Upper lobe of left lung (tissue), 6 donors: ENCODE measurements at places on chromosomes 13 and 19. TPM values are rescaled to one million over a fixed set of nuclear protein-coding genes. Genes with fewer than 3 reads are reported as not detected.
A peak's percentile ranks its signal among the peaks of the same experiment; 100 is the strongest.

GGN gene
- total RNA-seq = 8.4 TPM

ZNF547 gene
- 3.1 TPM for total RNA-seq

PROSER3 gene
- 23.7 TPM for total RNA-seq

- H3K27me3 ChIP-seq = no peaks in the 10 kb centered on the region
- peaks cover 11% of the 10 kb centered on the region for H3K36me3 ChIP-seq
- H3K4me3 ChIP-seq = no peak overlapping the region
- peak; percentile 72 for DNase-seq
- no peak overlapping the region for H3K27ac ChIP-seq
Observed at GRCh38 chr19:3771000-3771905, 775 bp downstream of the RAX2 start.

KLK6 gene
- total RNA-seq = not detected

- no peaks in the 10 kb centered on the region for H3K27me3 ChIP-seq
- peak; percentile 69 for DNase-seq
- H3K4me3 ChIP-seq = peak overlapping the region; percentile 95
Observed at GRCh38 chr19:15378534-15379082, 979 bp downstream of the AKAP8 start.

DNA sequence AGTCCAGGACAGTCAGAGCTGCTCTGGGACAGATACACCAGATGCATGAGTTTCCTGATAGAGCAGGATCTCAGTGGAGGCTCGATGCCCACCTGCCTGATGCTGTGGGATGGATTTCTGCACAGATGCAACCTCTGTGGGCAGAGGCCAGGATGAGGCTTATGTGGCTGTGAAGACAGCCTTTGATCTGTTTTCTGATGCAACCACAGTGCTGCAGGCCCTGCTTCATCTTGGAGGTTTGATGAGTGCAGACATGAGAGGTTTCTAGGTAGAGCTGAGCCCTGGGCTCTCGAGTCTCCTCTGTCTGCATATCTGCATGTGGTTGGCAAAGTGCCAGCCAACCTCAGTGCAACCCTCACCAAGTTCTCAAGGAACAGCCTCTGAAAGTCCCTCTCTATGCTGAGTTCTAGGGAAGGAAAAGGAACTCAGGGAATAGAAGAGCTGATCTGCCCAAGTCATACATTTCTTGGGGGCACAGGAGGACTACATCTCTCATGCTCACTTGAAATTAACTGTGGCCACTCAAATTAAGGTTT, 23.1 kb upstream of the TSHZ3 start:
- no peaks in the 10 kb centered on the region for H3K4me1 ChIP-seq
- H3K27me3 ChIP-seq = no peaks in the 10 kb centered on the region
- no peak overlapping the region for H3K4me3 ChIP-seq
- no peaks in the 10 kb centered on the region for H3K36me3 ChIP-seq

- H3K4me3 ChIP-seq = no peak overlapping the region
- H3K4me1 ChIP-seq = no peaks in the 10 kb centered on the region
- H3K27ac ChIP-seq = no peak overlapping the region
- no peaks in the 10 kb centered on the region for H3K27me3 ChIP-seq
- no peaks in the 10 kb centered on the region for H3K36me3 ChIP-seq
Observed at GRCh38 chr19:31220540-31220939, 128.7 kb downstream of the TSHZ3 start.

DNA sequence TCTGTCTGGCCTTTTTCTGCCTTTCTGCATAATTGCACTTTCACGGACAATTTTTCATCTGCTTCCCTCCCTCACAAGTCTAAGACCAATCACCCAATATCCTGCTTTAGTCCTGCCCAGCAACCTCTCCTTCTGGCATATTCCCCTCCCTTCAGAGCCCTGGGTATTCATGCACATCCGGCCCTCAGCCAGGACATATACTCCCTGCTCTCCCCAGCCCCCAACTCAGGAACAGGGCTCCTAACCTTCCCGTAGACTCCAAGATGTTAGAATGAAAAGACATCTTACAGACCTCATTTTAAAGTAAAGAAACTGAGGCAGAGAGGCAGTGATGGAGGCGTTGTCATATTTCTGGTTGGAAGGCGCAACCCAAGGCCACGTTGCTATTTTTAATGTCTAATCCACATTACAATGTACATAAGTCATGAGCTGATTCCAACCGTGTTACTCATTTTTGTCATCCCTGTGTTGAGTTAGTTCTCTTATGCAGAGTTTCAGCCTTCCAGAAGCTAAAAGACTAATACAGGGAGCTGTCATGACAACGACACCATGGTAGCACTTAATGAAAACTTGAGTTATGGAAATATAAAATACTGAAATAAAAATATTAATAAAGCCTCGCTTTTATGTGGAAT, 209.2 kb downstream of the TSHZ3 start:
- H3K4me1 ChIP-seq = no peaks in the 10 kb centered on the region
- no peak overlapping the region for H3K4me3 ChIP-seq
- no peaks in the 10 kb centered on the region for H3K27me3 ChIP-seq
- DNase-seq = no peak
- H3K36me3 ChIP-seq = no peaks in the 10 kb centered on the region

GRCh38 chr19:19121371-19121770, 16.9 kb downstream of the TMEM161A start:
- H3K36me3 ChIP-seq = peaks cover 7% of the 10 kb centered on the region
- H3K27me3 ChIP-seq = no peaks in the 10 kb centered on the region
- H3K4me1 ChIP-seq = no peaks in the 10 kb centered on the region
- H3K4me3 ChIP-seq = no peak overlapping the region
- no peak overlapping the region for H3K27ac ChIP-seq

LRRC8E gene
- total RNA-seq = 7.9 TPM

- H3K4me1 ChIP-seq = no peaks in the 10 kb centered on the region
- DNase-seq = no peak
- no peak overlapping the region for H3K4me3 ChIP-seq
- no peaks in the 10 kb centered on the region for H3K27me3 ChIP-seq
- no peaks in the 10 kb centered on the region for H3K36me3 ChIP-seq
- H3K27ac ChIP-seq = no peak overlapping the region
Observed at GRCh38 chr13:62846302-62846701, 1430.7 kb upstream of the PCDH20 start.

- H3K4me1 ChIP-seq = peaks cover 5% of the 10 kb centered on the region
- no peaks in the 10 kb centered on the region for H3K36me3 ChIP-seq
- peak overlapping the region; percentile 30 for H3K27ac ChIP-seq
- no peak overlapping the region for H3K4me3 ChIP-seq
- no peak for DNase-seq
Observed at GRCh38 chr13:40191186-40191980, 475.1 kb downstream of the FOXO1 start.

PEX11G gene
- total RNA-seq = 3.1 TPM

- no peak overlapping the region for H3K27ac ChIP-seq
- no peaks in the 10 kb centered on the region for H3K4me1 ChIP-seq
- no peak for DNase-seq
- no peaks in the 10 kb centered on the region for H3K27me3 ChIP-seq
- H3K4me3 ChIP-seq = no peak overlapping the region
- no peaks in the 10 kb centered on the region for H3K36me3 ChIP-seq
Observed at GRCh38 chr13:57932061-57932460, 300.5 kb downstream of the PCDH17 start.

- no peak overlapping the region for H3K27ac ChIP-seq
- DNase-seq = no peak
Observed at GRCh38 chr13:51921790-51922740, 60.3 kb downstream of the CCDC70 start.
